ENCODE measurements at places on chromosomes 7 and 10.

GRCh38 chr10:110724937-110725336, 80.8 kb downstream of the RBM20 start:
- no peak for DNase-seq

DNA sequence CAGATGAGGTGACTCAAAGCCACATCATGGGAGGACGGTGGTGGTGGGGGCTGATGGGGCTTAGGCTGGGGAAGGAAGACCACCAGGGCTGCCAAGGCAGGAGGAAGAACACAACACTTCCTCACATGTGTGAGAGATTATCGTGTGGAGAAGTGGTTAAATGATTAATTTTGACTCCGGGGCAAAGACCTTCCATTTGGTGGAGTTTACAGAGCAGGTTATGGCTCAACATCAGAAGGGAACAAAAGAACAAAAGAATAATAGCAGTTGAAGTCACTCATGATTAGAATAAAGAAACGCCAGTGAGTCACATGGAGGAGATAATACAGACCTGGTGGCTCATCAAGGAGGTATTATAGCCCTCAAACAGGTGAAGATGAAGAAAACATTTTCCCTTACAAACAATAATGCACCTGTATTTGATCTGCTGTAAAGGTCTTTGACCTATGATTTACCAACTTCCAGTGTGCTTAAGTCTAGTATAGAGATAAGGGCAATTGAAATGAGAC, 170.1 kb downstream of the PKD1L1 start:
- DNase-seq, result no peak

- no peak for DNase-seq
Measured at GRCh38 chr7:133812877-133813276, 314.3 kb upstream of the LRGUK start.

- DNase-seq, result no peak
Measured at GRCh38 chr7:122300211-122300932, 4.2 kb downstream of the FEZF1 start.

DNA sequence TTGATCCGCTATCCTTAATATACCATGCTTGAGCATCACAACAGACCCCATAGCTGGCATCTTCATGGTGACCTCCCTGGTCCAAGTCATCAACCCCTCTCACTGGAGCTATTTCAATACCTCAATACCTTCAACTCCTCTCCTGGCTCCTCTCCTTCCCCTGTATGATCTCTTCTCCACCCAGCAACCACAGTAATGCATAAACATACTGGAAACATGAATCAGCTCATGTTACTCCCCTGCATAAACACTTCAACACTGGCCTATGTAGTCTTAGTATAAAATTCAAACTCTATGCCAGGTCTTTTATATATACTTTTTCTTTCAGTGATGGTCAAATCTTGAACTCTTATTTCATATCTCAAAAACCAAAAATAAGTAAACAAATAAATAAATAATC, 31.8 kb upstream of the TMEM273 start:
- DNase-seq, result peak; percentile 32

DNA sequence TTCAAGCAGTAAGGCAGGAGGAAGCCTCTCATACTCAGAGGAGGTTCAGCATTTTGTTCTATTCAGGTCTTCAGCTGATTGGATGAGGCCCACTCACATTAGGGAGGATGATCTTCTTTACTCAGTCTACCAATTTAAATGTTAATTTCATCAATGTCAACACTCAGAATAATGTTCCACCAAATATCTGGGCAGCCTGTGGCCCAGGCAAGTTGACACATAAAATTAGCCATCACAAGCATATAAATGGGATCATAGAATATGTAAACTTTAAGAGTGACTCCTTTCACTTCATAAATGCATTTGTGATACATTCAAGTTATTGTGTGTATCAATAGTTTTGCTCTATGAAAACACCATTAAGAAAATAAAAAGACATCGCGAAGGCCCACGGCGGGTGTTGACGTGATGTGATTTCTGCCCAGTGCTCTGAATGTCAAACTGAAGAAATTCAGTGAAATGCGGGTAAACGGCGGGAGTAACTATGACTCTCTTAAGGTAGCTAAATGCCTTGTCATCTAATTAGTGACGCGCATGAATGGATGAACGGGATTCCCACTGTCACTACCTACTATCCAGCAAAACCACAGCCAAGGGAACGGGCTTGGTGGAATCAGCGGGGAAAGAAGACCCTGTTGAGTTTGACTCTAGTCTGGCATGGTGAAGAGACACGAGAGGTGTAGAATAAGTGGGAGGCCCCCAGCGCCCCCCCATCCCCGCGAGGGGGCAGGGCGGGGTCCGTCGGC, 536.1 kb upstream of the AUTS2 start:
- DNase-seq, result peak; percentile 6

DNA sequence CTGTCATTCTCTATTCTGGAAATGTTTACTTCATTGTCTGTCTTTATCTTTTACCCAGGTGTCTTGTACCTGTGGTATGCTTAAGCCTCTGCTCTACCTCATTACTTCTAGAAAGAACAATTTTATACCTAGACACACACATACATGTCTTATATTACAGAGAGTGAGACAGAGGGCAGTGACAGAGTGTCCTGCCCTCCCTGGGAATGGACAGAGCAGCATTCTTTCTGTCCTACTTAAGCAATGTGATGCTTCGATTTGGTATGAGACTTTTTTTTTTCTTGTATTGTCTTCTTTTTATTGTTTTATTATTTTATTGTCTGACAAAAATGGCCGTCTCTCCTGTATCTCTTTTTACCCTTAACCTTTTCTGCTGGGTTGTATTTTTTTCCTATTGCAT, 286.1 kb downstream of the EXOC4 start:
- peak; percentile 14 for DNase-seq

GRCh38 chr10:73989594-73990150, 8.2 kb upstream of the VCL start:
- DNase-seq, result no peak

DNA sequence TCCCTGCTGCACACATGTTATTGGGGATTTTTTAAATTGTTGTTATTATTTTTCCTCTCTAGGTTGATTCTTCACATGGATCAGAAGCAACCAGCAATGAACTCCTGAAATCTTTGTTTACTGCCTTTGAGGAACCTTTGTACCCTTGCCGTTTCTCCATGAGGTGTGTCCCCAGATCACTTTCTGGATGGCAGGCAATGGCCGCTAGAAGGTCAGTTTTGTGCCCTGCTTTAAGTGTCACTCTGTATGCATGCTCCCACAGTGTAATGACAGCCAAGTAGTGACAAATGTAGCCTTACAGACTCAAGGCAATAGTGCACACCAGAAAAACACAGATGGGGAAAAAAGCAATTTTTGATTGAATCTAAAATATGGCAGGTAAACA, 47.7 kb upstream of the NRP1 start:
- DNase-seq, result no peak

- peak; percentile 100 for DNase-seq
Measured at GRCh38 chr10:15084502-15084922, 4.1 kb downstream of the ACBD7 start.

GRCh38 chr10:70743879-70744278, 41.3 kb downstream of the TBATA start:
- DNase-seq, result no peak

- no peak for DNase-seq
Measured at GRCh38 chr10:133141144-133141957, 18.7 kb upstream of the KNDC1 start.

- DNase-seq, result no peak
Measured at GRCh38 chr10:60101821-60102220, 195.5 kb upstream of the CCDC6 start.

- DNase-seq, result no peak
Measured at GRCh38 chr10:102962267-102962666, 44.2 kb downstream of the CNNM2 start.

DNA sequence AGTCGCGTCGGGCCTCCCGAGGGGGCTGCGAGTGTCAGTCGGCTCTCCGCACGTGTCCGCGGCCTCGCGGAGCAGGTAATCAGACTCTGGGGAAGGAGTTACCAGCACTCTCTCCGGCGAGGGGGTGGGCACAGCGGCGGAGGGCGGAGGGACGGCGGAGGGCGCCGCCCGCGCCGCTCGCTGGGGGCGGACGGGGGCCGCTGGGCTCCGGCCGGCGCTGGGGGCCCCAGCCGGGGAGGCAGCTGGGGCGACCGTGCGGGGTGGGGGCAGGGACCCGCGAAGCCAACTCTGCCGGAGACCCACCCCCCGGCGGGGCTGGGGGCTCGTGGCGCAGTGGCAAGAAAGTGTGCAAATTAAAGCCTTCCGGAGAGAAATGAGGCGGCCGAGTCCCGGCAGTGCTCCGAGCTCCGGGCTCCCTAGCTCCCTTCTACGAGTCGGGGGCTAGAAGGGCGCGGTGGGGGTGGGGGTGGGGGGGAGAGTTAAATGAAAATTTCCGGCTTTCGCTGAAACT, at the start of gene CDK6:
Gene CDK6, minus strand, starts transcription at position 85 of the 511 bp plus-strand sequence. CDS start 3,250 bp downstream, outside the sequence.
- DNase-seq, result peak; percentile 76

DNA sequence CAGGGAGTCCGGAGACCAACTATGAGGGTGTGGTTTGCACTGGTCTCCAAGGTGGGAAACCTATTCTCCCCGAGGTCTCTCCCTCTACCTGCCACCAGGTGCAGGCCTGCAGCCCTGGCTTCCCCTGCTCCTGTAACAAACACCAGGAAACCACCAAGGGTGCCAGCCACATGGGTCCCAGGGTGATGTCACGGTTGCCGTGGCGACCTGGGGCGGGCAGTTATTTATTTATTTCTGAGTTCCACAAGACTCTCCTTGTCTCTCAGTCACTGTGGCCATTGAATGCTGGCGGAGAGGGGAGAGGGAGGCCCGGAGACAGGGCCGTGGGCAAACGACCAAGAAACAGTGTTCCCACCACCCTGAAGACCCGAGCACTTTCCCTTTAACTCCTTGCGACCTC, 27.0 kb downstream of the MMD2 start:
- DNase-seq, result no peak

GRCh38 chr10:20502903-20503585, 394.1 kb downstream of the NEBL start:
- DNase-seq, result no peak

GRCh38 chr7:157751951-157752673, 415.3 kb downstream of the DNAJB6 start:
- DNase-seq, result no peak

- DNase-seq, result peak; percentile 31
Measured at GRCh38 chr10:52617346-52617745, 155.2 kb downstream of the MBL2 start.

- peak; percentile 95 for DNase-seq
Measured at GRCh38 chr7:130369110-130369711, 11.1 kb upstream of the CPA1 start.

GRCh38 chr7:134184767-134185166, 57.6 kb downstream of the LRGUK start:
- peak; percentile 14 for DNase-seq

DNA sequence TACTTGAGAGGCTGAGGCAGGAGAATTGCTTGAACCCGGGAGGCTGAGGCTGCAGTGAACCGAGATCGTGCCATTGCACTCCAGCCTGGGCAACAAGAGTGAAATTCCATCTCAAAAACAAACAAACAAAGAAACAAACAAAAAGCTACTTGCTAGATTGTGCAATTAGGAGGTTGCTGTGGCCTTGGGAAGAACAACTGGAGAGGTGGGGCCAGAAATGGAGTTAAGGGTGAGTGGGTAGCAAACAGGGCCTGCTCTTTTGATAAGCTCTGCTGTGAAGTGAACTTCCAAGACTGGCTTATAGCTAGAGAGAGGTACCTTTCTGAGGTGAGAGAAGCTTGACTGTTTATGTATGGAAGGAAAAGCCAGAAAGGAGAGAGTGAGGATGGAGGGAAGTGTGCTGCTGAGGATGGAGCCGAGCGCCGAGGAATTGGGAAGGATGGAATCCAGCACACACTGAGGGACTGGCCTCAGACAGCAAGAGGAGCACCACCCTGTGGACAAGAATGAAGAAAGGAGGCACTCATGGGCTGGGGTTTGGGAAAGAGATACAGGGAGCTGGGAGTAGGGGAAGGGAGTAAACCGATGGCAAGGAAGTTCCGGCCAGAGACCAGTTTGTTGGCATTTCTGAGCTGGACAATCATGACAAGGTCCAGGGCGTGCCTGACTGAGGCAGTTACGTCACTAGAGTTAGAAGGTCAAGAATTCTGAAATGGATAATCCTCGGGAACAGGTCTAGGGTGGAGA, 7.0 kb upstream of the RPEL1 start:
- peak; percentile 42 for DNase-seq
